ENCODE measurements at places on chromosomes 3 and 15.

- DNase-seq = no peak
Measured at GRCh38 chr3:108554913-108555571, 34.2 kb downstream of the CIP2A start.

GRCh38 chr15:70714015-70714414, 49.3 kb downstream of the UACA start:
- DNase-seq = no peak

DNA sequence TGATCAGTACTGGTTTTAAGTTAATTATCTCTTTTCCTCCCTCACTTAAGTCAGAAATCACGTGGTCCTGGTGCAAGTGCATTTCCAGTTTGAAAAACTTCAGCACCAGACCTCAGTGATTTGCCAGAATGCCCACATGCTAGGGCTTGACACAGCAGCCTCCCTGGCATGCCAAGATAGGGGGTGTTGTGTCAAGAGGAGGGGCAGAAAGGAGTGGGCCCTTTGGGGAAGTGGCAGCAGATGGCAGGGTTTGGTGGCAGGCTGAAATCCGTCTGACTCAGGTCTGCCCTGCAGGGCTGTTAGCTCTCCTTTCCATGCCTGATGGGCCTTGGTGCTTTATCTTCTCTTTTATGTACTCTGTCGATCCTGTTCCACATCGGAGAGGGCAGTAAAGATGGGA, 23.4 kb downstream of the PXK start:
- no peak for DNase-seq

- no peak for DNase-seq
Measured at GRCh38 chr3:18892756-18893155, 255.6 kb upstream of the KCNH8 start.
